ENCODE measurements at places on chromosomes 7 and 10. TPM values are rescaled to one million over a fixed set of nuclear protein-coding genes. Genes with fewer than 3 reads are reported as not detected.

PDE1C gene
- 19.6 TPM for total RNA-seq

VAX1 gene
- 4.6 TPM for total RNA-seq

SDK1 gene
- 18.9 TPM for total RNA-seq

SFRP4 gene
- total RNA-seq = 3.2 TPM

HOXA3 gene
- not detected for total RNA-seq

ATRNL1 gene
- 592 TPM for total RNA-seq

Measured in diencephalon (tissue), 1 donor.